Activated T-helper 1 cell treated with anti-CD3 and anti-CD28 coated beads, Interleukin-12 subunit alpha, Interleukin-12 subunit beta, Interleukin-2, Interleukin-4 antibody, amounts not matched to agents 30 ng/mL and 10 ng/mL and 1 ng/mL, durations not matched to agents 14 hours and 24 hours and 36 hours (primary cell): ENCODE measurements at places on chromosomes 3 and 15.

- H3K27me3 ChIP-seq: no peaks in the 10 kb centered on the region
- no peak for DNase-seq
- H3K27ac ChIP-seq: no peak overlapping the region
- no peak overlapping the region for H3K4me3 ChIP-seq
- H3K36me3 ChIP-seq: no peaks in the 10 kb centered on the region
- peaks cover 22% of the 10 kb centered on the region for H3K4me1 ChIP-seq
Measured at GRCh38 chr3:61060411-61060861, 190.8 kb downstream of the FHIT start.

DNA sequence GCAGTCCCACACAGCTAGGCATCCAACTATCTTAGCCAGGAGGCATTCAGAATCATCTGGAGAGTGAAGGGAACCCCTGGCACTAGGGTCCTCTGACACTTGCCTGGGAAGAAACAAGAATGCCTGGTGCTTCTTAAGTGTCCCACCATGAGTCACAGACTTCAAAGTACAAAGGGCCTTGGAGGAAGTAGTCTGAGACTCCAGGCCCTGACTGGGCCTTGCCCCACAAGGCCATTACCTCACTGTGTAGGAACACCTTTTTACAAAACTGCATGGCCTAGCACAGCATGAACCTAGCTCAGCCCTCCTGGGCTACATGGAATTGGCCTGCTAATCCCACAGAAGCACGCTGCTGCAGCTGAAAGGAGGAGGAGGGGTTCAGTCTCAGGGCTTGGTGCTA is 104.5 kb upstream of the SLCO2A1 start:
- H3K27ac ChIP-seq: no peak overlapping the region
- no peaks in the 10 kb centered on the region for H3K4me1 ChIP-seq
- no peak for DNase-seq
- H3K27me3 ChIP-seq: peaks cover 2% of the 10 kb centered on the region

DNA sequence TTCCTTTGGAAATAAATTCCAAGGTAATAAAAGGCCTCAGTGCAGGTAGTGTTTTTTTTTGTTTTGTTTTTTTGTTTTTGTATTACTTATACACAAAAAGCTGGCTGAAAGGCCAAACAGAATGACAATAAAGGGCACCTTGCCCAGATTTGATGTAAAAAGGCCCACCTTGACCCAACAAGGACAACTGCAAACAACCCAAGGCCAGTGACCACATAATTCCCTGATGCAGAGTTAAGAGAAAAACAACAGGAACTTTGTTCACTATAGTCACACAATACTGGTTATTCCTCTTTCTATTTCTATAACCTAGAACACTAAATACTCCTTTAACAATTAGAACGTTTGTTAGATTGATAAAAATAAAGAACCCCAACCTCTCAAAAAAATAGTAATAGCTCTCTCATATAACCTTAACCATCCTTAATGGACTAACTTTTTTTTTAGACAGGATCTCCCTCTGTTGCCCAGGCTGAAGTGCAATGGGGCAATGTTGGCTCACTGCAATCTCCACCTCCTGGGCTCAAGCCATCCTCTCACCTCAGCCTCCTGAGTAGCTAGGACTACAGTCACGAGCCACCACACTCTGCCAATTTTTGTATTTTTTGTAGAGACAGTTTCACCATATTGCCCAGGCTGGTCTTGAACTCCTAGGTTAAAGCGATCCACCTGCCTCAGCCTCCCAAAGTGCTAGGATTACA is 113.3 kb downstream of the MAGI1 start:
- no peak for DNase-seq
- H3K4me3 ChIP-seq: no peak overlapping the region
- H3K36me3 ChIP-seq: no peaks in the 10 kb centered on the region
- no peaks in the 10 kb centered on the region for H3K4me1 ChIP-seq
- no peaks in the 10 kb centered on the region for H3K27me3 ChIP-seq

DNA sequence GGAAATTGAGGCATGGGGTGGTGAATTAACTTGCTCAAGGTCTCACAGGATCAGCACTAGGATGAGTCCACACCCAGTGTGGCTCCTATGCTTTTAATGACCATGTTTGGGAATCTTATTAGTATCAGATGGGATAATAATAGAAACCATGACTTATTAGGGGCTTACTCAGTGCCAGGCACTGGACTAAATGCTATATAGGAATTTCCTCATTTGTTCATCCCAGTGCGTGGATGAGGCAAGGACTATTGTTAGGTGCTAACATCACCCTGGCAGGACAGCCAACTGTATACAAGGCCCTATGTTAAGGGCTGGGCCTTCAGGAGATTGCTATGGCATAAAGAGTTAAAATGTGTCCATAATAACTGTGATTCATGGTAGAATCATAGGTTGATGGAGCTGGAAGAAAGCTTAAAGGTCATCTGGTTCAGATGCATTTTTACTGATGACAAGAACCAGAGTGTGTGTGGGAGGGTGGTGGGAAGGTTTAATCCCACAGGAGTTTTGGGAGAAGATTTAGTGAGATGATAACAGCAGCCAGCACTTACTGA is 4.7 kb upstream of the FEM1B start:
- no peak overlapping the region for H3K4me3 ChIP-seq
- H3K27ac ChIP-seq: no peak overlapping the region
- H3K36me3 ChIP-seq: no peaks in the 10 kb centered on the region
- peaks cover 27% of the 10 kb centered on the region for H3K4me1 ChIP-seq
- no peak for DNase-seq

- peak overlapping the region; percentile 84 for H3K4me3 ChIP-seq
- H3K4me1 ChIP-seq: peaks cover 22% of the 10 kb centered on the region
- peak overlapping the region; percentile 89 for H3K27ac ChIP-seq
- no peaks in the 10 kb centered on the region for H3K27me3 ChIP-seq
Measured at GRCh38 chr3:120742849-120743365, 363 bp downstream of the GTF2E1 start.

GRCh38 chr3:59444294-59444671 is 394.5 kb upstream of the CFAP20DC start:
- peaks cover 61% of the 10 kb centered on the region for H3K4me1 ChIP-seq
- peaks cover 3% of the 10 kb centered on the region for H3K36me3 ChIP-seq
- H3K4me3 ChIP-seq: peak overlapping the region; percentile 74
- DNase-seq: no peak
